Skeletal muscle tissue (tissue), 5 donors: ENCODE measurements at places on chromosomes 2 and 18. TPM values are rescaled to one million over a fixed set of nuclear protein-coding genes. Genes with fewer than 3 reads are reported as not detected.

TRAF3IP1 gene
- 4.2 TPM for total RNA-seq

PCGF1 gene
- total RNA-seq, result 6.8 TPM

ZNF892 gene
- total RNA-seq, result 4.7 TPM

CASP10 gene
- 16.2 TPM for total RNA-seq

DHX57 gene
- total RNA-seq, result 21.9 TPM

C2orf81 gene
- total RNA-seq, result 0.52 TPM

PPM1G gene
- 42.8 TPM for total RNA-seq

WDR7 gene
- 67.3 TPM for total RNA-seq

MC4R gene
- total RNA-seq, result 0.52 TPM

TRABD2A gene
- 1.0 TPM for total RNA-seq

FOXI3 gene
- not detected for total RNA-seq

RBM44 gene
- 2.1 TPM for total RNA-seq

LIMS4 gene
- 1.0 TPM for total RNA-seq

PROC gene
- total RNA-seq, result not detected

RNF125 gene
- 9.4 TPM for total RNA-seq

SMYD1 gene
- total RNA-seq, result 147 TPM

EPB41L3 gene
- total RNA-seq, result 79.9 TPM

SCYGR6 gene
- total RNA-seq, result not detected

RHOB gene
- total RNA-seq, result 146 TPM

SCN2A gene
- total RNA-seq, result not detected

KCNE4 gene
- total RNA-seq, result 7.3 TPM

DRC1 gene
- 2.1 TPM for total RNA-seq

ST8SIA5 gene
- total RNA-seq, result 2.1 TPM

L3MBTL4 gene
- total RNA-seq, result 5.2 TPM

CRYGC gene
- total RNA-seq, result not detected

UGT1A5 gene
- not detected for total RNA-seq

TTN gene
- total RNA-seq, result 2,245 TPM

IL36A gene
- total RNA-seq, result not detected

CNDP1 gene
- not detected for total RNA-seq
